ENCODE measurements at places on chromosomes 11 and 22. TPM values are rescaled to one million over a fixed set of nuclear protein-coding genes. Genes with fewer than 3 reads are reported as not detected.

TTLL12 gene
- 55.7 TPM for total RNA-seq

DNA sequence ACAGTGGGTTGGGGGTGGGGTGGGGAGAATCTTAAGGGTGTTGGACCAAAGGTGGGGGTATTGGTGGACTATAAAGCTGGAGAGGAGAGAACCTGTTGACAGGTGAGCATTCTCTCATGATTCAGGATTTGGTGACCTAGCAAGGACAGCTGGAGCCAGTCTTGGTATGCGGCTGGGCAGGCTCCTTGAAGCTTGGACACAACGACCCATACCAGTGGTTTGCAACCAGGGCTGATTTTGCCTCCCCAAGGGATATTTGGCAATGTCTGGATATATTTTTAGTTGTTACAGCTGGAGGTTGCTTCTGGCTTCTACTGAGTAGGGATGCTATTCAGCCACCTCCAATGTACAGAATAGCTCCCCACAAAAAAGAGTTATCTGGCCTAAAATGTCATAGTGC, 5.6 kb downstream of the EXT2 start:
- ATAC-seq, result no peak

GRCh38 chr11:26949846-26950245, 44.1 kb upstream of the FIBIN start:
- no peak for ATAC-seq

OR8D1 gene
- total RNA-seq, result 0.73 TPM

MS4A6A gene
- 0.50 TPM for total RNA-seq

GRCh38 chr11:110070176-110070575, 23.0 kb upstream of the ZC3H12C start:
- no peak for ATAC-seq

E2F8 gene
- 4.4 TPM for total RNA-seq

OR51B4 gene
- 0.52 TPM for total RNA-seq
